ENCODE measurements at places on chromosomes 12 and 14.
A peak's percentile ranks its signal among the peaks of the same experiment; 100 is the strongest.

- DNase-seq = peak; percentile 58
These were observed 1264.0 kb downstream of the TMEM121 start for GRCh38 chr14:106790189-106791036.

GRCh38 chr12:52120951-52121823 lies 41.7 kb downstream of the SMIM41 start:
- DNase-seq = no peak

DNA sequence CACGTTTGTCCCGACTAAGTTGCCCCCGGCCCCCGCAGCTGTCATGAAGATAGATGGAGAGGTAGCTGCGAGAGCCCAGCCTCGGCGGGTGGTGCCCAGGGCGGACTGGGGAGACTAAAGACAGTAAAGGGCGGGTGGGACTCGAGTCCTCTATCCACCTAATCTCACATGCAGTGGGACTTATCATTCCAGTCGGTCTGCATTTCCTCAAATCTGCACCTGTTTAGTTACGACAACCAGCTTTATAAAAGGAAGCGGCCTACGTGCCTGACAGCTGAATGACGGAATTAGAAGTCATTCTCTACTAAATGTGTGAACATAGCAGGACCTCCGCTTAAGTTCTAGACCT lies 109.8 kb upstream of the EGLN3 start:
- DNase-seq = peak; percentile 45

- DNase-seq = no peak
These were observed 17.6 kb upstream of the SRP54 start for GRCh38 chr14:34964977-34965764.

DNA sequence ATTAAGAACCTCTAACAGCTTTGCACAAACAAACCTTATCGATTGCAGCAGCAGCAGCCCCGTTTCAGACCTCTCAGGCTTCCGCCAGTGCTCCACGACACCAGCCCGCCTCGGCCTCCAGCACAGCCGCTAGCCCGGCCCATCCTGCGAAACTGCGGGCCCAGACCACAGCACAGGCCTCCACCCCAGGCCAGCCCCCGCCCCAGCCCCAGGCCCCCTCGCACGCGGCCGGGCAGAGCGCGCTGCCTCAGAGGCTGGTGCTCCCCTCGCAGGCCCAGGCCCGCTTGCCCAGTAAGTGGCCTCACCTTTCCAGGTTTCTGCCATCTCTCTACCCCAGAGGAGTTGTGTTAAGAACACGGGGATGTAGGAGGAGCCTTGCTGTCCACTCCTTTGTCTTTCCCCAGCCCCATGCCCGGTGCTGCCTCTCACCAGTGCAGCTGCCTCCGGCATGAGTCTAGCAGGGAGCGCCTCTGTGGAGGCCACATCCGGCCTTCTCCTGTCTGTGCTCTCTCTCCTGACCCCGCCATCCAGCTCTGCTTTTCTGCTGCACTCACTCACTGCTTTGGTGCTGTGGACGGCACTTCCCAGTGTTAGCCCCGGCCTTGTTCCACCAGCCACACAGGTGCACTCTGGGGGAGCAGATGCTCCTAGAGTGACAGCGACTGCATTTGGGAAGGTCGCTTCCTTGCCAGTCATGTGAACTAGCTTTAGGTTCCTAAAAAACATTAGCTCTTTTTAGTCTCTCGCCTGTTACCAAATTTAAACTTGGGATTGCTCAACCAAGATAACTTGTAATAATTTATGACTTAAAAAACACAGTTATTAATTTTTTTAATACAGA lies 71.5 kb downstream of the EP400 start:
- DNase-seq = no peak

DNA sequence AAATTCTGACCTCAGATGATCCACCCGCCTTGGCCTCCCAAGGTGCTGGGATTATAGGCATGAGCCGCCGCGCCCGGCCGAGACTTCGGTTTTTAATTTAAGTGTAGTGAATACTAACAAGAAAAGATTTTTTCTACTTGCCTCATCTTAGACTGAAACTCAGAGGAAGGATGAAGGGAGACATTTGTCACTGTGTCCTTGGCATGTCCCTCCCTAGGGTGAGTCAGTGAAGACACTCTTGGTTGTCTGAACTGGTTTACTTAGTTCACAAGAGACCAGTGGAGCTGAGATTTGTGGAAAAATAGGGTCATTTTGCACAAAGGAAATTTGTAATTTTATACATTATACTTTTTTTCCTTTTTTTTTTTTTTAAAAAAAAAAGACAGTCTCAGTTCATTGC lies 13.5 kb downstream of the C12orf71 start:
- DNase-seq = no peak

GRCh38 chr14:99741227-99741976 lies 51.8 kb upstream of the EML1 start:
- no peak for DNase-seq

DNA sequence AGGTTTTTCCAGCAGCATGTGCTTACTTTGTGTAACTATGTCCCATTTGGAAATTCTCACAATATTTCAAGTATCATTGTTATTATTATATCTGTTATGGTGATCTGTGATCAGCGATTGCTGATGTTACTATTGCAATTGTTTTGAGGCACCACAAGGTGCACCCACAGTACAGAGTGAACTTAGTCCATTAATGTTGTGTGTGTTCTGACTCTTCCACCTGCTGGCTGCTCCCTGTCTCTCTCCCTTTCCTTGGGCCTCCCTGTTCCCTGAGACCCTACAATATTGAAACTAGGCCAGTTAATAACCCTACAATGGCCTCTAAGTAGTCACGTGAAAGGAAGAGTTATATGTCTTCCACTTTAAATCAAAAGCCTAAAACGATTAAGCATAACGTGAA lies 153.9 kb downstream of the PIK3C2G start:
- no peak for DNase-seq

DNA sequence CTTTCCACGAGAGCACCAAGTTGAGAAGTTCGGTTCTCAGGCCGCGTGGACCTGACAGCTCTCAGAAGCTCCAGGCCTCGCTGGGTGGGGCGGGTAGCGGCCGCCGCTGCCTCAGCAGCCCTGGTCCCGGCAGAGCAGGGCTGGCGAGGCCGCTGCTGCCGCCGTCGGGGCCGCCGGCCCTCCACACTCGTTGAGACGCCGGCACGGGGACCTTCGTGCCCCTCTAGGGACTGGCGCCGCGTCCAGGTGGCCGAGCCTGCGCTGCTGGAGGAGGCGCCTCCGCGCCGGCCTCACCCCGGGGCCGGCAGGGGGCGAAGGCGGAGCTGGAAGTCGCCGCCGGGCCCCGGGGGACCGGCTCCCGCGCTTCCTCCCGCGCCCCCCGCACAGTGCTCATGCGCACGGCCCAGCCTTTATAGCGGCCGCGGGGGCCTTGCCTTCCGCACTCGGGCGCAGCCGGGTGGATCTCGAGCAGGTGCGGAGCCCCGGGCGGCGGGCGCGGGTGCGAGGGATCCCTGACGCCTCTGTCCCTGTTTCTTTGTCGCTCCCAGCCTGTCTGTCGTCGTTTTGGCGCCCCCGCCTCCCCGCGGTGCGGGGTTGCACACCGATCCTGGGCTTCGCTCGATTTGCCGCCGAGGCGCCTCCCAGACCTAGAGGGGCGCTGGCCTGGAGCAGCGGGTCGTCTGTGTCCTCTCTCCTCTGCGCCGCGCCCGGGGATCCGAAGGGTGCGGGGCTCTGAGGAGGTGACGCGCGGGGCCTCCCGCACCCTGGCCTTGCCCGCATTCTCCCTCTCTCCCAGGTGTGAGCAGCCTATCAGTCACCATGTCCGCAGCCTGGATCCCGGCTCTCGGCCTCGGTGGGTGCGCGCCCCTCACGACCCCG lies at the start of gene COCH:
Gene COCH (plus strand): TSS at position 440 of the 879 bp plus-strand sequence. CDS start 380 bp downstream, at position 820.
- peak; percentile 62 for DNase-seq

GRCh38 chr12:107418981-107419380 lies 266.6 kb upstream of the PWP1 start:
- no peak for DNase-seq

GRCh38 chr12:32671930-32672780 lies 6.9 kb upstream of the DNM1L start:
- DNase-seq = peak; percentile 32

- DNase-seq = no peak
These were observed 95.1 kb downstream of the NT5DC3 start for GRCh38 chr12:103745962-103746361.

- no peak for DNase-seq
These were observed 129.9 kb upstream of the GRIN2B start for GRCh38 chr12:14111230-14111865.

- no peak for DNase-seq
These were observed 49.4 kb downstream of the DYNC1H1 start for GRCh38 chr14:102013669-102014200.

GRCh38 chr14:96944297-96944696 lies 147.1 kb downstream of the VRK1 start:
- no peak for DNase-seq

GRCh38 chr12:52903855-52904508 lies 894 bp downstream of the KRT8 start:
- DNase-seq = peak; percentile 69

GRCh38 chr12:26697217-26697616 lies 135.8 kb downstream of the ITPR2 start:
- no peak for DNase-seq

DNA sequence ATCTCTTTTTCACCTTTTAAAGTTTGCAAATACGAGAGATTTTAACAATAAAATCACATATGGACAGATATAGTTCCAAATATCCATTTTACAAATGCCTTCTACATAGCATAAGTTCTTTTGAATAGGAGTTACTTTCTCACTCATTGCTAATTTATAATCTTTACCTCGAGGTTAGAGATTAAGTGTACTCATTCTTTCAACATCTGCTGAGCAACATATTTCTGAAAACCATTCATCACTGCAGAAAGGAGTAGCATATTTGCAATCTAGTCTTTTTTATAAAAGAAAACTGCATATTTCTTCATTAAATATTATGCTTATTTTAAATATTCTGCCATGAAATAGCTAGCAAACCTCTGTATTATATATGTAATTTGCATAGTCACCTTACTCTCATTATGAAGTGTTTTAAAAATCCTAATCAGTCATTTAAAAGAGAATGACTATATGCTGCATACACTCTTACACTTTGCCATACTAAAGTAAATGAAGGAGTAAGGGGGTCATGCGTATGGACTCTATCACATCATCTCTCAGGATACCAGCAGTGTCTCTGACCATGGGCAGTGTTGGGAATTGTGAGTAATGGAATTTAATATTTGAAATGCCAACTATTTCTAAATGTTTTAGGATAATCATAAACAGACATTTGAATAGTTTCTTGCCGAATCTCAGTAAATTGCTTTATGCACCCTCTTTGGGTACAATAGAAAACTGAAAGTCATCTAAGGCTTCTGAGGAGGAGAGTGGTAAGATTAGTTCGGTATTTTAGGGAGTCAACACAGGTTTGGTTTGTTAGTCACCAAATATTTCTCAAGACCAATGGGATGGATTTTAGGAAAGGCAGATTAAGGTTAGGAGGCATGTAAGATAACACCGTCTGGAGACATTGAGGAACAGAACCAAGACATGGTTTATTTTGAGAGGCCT lies 524.8 kb upstream of the ATP2B1 start:
- no peak for DNase-seq

GRCh38 chr12:95740751-95741150 lies 49.8 kb downstream of the NTN4 start:
- no peak for DNase-seq

- DNase-seq = peak; percentile 37
These were observed 149.9 kb downstream of the CALM1 start for GRCh38 chr14:90546767-90547166.

DNA sequence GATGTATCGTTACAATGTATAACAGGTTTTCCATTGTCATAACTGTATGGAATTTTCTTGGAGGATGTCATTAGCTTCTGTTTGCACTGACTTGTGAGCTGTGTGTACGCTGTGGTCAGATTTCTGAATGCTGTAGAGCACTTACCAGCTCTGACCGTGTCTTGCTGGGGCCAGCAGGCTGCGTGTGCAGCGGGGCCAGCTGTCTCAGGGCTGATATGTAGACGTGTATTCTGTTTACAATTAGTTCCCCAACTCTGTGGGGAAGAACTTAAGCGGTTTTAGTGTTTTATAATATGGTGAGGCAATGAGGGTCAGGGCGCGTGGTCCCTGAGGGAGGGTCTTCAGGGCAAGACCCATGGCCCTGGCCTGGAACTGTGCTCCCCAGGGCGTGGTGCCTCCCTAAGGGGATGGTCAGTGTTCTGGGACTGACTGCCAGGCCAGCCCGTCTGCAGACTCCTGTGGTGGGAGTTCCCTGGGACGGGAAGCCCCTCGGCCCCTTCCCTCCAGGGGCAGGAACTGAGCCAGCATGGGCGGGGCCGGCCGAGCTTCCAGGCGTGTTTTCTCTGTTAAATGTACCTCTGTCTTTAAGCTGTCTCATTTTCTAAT lies 18.7 kb downstream of the XRCC3 start:
- DNase-seq = no peak

- DNase-seq = no peak
These were observed 1.6 kb downstream of the TBX5 start for GRCh38 chr12:114404083-114404925.

DNA sequence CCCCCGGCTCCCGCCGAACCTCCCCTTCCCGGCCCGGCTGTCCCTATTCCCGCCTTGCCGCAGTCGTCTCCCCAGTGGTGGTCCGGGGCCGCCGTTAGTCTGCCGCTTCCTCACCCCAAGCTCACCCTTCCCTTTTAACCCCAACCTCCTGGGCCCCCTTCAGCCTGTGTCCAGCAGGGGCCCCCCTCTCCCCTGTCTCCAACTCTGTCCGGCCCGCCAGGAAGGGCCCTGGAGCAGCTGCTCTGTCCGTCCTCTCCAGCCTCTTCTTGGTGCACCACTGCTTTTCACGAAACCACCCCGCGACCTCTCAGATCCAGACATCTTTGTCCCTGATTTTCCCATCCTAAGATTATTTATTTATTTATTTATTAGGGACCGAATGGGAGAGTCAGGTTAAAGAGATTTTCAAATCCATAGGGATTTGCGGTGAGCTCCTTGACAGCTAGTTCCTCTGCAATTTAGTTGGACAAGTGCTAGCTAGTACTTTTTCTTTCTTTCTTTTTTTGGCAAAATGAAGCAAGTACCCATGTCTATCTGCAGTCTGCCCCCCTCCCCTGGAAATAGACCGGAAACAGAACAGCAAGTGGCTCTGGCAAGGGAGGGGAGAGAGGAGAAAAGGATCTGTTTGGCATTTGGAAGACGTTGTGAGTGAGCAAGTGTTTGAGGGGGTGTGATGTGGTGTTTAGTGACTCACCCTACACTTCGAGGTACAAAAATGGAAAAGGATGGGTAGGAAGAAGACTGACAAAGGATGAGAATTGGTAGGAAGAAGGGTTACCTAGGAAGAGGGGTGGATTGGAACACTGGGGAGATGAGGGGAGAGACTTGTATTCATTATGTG lies 632 bp downstream of the UBR7 start:
- peak; percentile 19 for DNase-seq

- no peak for DNase-seq
These were observed 27.9 kb downstream of the SIX1 start for GRCh38 chr14:60621386-60621785.

DNA sequence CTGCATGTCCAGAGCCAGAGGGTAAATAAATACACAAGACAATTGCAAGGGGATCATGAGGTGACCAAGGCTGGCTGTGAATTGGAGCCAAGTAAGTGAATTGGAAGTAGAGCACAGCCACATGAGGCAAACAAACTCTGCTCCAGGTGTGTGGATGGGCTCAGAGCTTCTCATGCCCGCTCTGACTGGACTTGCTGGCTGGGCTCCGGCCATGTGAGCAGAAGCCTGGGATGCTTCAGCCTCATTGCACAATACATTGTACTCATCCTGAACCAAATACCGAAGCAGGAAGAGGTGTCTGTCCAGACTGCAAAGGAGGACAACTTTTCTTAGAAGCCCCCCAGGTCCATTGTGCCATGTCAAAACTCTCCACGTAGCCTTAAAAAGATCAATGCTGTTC lies 193.0 kb downstream of the TTC8 start:
- DNase-seq = no peak

- no peak for DNase-seq
These were observed 25.4 kb upstream of the FAM177A1 start for GRCh38 chr14:35020713-35021112.
